ENCODE measurements at places on chromosomes 1 and 21.

DNA sequence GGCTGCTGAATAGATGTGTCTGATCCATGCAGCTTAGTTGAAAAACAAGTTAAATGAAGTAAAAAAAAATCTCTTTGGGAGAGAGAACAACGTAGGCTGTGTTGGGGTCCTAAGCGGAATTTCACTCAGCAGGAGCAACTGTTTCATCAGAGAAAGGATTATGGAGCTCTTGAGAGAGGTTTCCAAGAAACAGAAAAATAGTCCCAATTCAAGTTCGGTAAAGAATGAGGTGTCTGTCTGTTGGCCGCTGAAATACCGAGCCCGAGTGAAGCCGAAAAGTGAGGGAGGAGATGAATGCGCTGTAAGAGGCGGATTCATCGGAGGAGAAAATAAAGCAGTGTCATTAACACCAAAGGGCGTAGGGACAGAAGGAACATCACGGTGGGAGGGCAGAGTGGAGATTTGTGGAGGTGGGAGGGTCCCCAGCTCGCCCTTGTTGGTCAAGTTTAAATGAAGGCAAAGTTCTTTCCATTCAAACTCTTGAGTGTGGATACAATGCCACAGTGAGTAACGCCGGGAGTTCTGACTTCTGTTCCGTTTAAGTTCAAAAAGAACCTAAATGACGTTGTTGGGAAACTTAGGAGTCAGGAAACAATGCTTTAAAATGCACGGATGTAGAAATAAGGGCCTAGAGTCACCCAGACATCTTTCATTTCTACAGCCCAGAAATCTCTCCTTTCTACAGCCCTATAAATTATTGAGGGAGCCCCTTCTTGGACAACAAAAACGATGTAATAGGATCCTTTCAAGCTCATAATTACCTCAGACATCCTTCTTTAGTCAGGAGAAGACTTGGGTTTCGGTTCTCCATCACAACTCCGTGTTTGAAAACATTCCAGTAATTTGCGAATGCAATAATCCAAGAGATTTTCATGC is 15.6 kb upstream of the SLC45A1 start:
- no peak for DNase-seq

DNA sequence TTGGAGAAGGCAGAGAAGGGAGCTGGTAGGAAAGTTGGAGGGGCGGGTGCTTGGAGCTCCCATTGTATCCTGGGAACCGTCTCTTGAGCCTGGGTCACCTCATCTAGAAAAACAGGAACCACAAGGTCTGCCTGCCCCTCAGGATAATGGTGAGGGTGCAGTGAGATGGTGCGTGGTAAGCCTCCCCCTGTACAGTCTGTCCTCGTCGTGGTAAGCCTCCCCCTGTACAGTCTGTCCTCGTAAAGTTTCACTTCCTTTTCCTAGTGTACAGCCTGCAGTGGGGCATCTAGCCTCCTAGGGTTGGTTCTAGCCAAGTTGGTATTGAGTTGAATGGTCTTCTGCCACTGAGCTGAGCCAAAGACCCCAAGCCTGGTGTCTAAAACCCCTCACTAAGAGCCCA is 66.5 kb upstream of the IGSF21 start:
- peak; percentile 30 for DNase-seq

GRCh38 chr1:18646091-18646785 is 15.6 kb downstream of the PAX7 start:
- no peak for DNase-seq

DNA sequence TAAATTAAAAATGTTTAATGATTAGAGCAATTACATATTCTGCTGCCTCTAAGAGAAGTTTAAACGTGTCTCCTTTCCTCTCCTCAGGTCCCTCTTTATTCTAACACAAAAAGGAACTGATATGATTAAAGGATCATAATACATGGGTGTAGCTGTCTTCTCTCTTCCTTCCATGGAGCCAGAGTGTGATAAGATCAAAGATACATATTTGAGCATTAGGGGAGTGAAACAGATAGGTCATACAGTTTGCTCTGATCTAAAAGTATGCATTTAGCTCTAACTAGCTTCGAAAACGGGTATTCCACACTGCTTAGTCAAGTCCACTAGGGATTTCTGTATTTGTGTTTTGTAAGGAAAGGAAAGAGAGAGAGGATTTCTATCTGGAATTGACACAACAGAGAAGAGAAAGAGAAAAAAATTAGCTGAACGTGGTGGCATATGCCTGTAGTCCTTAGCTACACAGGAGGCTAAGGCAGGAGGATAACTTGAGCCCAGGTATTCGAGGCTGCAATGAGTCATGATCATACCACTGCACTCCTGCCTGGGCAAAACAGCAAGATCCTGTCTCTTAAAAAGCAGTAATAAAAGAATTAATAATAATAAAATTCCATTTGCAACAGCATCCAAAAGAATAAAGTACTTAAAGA is 63.1 kb downstream of the CDC42BPA start:
- DNase-seq: no peak

GRCh38 chr1:174243451-174244000 is 84.2 kb downstream of the RABGAP1L start:
- no peak for DNase-seq

GRCh38 chr1:213474054-213474453 is 423.0 kb downstream of the RPS6KC1 start:
- no peak for DNase-seq

DNA sequence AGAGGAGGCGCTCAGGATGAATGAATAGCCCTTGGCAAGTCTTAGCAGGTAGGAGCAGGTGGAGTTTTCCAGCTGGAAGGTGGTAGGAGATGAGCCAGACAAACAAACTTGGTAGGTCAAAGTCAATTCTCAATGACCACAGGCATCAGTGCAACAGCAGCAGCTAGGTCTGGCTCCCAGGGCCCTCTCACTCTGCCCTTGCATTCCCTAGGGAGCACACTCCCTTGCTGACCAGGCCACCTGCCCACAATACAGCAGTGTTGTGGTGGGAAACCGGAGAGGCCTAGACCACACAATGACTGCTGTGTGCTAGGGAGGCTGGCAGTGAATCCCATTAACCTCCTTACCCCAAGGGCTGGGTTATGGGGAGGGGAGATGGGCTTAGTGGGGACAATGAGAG is 13.0 kb upstream of the PAQR6 start:
- no peak for DNase-seq

- DNase-seq: peak; percentile 79
Measured at GRCh38 chr1:192516776-192517297, 58.7 kb upstream of the RGS1 start.

DNA sequence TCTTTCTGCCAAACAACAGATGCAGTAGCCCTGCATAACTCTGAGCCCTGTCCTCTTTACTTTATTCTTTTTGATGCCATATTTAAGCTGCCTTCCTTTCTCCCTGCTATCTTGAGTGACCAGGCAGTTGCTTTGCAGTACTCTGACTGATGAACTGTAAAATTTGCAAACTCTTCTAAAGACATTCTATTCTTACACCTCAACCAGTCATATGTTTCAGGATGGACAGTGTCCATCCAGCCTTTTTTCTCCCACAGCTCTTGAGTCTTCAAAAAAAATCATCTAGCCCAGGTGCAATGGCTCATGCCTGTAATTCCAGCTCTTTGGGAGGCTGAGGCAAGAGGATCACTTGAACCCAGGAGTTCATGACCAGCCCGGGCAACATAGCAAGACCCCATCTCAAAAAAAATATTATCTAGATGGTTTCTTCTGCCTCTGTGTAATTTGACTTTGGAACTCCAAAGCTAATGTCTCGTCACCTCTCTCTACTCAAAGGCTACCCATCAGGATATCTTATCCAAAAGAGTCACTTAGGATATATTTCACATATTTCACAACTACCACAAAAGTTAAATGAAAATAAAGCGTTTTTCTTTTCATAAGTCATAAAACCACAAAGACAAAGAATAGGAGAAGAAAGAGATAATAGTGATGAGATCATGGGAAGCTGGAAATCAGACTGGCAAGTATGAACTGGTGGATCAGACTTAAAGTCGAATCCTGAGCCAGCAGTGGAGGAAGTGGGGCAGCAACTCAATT is 54.6 kb upstream of the IPO9 start:
- no peak for DNase-seq

GRCh38 chr1:167121375-167122120 is 27.7 kb downstream of the STYXL2 start:
- DNase-seq: peak; percentile 24

DNA sequence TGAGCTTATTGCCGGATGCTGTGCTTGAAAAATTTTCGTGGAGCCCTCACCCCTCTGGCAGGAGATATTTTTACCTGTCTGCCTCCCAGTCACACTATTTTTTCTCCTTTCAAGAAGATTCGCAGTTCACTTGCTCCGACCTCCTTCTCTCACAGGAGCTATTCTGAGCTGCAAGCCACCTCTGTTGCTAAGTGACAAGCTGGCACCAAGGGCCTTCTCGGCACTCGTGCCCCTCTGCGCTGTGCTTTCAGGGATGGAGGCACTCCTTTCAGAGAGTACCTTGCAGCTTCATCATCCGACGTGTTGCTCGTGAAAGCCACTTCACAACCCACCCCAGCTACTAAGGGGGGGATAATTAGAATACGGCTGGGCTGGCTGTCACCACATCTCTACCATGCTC is 11.6 kb downstream of the SLC6A17 start:
- no peak for DNase-seq

DNA sequence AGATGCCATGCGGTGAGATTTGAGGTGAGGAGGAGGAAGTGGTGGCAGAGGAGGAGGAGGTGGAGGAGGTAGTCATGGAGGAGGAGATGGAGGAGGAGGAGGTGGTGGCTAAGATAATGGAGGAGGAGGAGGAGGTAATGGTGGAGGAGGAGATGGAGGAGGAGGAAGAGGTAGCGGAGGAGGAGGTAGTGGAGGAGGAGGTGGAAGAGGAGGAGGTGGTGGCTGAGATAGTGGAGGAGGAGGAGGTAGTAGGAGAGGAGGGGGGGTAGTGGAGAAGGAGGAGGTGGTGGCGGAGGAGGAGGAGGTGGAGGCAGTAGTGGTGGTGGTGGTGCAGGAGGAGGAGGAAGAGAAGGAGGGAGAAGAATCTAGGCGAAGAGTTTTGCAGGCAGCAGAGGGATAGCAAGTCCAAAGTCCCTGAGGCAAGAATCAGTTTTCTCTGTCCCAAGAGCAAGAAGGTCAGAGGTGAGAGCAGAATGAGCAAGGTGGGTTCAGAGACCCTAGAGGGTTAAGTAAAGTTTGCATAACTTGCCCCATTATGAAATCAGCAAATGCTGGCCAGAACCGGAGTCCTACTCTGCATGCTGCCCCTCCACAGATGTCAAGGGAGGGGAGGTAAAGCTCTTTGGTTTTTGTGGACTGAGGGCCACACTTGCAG is 38.9 kb upstream of the GNPAT start:
- no peak for DNase-seq

- DNase-seq: no peak
Measured at GRCh38 chr1:181319907-181320306, 163.4 kb upstream of the CACNA1E start.

- no peak for DNase-seq
Measured at GRCh38 chr1:59029411-59030167, 245.7 kb upstream of the JUN start.
